HCEC 1CT (cell line): ENCODE measurements at places on chromosomes 7 and 10.

DNA sequence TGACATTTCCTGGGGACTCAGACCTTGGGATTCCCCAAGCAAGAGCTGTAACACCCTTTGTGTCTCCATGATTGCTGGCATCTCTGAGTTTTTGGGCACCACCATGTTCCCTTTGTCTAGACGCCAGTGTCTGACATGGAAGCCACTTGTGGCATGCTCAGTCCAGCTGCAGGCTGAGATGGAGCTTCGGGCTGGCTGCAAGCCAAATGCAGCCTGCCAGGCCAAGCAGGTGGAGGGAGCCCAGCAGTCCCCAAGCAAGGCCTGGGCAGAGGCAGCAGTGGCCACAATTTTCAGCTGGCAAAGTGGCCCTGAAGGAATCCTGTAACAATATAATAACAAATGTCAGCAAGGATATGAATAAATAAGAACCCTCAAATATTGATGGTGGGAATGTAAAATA is 86.2 kb upstream of the ABCB5 start:
- DNase-seq = no peak

GRCh38 chr7:133805426-133805825 is 321.7 kb upstream of the LRGUK start:
- DNase-seq = no peak

- DNase-seq = no peak
Measured at GRCh38 chr7:73623798-73624668, at the start of gene MLXIPL. Gene MLXIPL, minus strand, starts transcription at chr7:73624522. Its CDS starts 30 bp downstream, at chr7:73624492.

DNA sequence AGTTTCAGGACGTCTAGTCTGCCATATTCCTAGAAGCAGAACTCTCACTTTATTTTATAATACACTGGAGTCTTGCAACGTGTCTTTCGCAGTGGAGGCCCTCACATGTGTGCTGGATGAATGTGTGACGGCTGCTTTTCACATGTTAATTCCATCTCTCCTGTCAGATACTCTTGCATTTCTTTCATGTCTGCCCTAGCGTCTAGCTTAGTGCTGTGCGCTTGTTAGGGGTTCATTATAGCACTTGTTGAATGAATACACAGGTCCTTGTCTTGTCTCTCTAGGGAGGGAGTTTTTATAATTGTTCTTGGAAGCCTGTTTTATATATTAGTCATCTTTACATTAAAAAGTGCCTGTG is 94.4 kb downstream of the MAP3K8 start:
- DNase-seq = no peak

GRCh38 chr7:5282543-5283316 is at the start of gene SLC29A4:
Gene SLC29A4, plus strand, starts transcription at chr7:5282943. Its CDS starts 4,874 bp downstream, at chr7:5287817.
- no peak for DNase-seq

GRCh38 chr10:132387764-132388210 is 9.2 kb upstream of the PWWP2B start:
- DNase-seq = no peak

DNA sequence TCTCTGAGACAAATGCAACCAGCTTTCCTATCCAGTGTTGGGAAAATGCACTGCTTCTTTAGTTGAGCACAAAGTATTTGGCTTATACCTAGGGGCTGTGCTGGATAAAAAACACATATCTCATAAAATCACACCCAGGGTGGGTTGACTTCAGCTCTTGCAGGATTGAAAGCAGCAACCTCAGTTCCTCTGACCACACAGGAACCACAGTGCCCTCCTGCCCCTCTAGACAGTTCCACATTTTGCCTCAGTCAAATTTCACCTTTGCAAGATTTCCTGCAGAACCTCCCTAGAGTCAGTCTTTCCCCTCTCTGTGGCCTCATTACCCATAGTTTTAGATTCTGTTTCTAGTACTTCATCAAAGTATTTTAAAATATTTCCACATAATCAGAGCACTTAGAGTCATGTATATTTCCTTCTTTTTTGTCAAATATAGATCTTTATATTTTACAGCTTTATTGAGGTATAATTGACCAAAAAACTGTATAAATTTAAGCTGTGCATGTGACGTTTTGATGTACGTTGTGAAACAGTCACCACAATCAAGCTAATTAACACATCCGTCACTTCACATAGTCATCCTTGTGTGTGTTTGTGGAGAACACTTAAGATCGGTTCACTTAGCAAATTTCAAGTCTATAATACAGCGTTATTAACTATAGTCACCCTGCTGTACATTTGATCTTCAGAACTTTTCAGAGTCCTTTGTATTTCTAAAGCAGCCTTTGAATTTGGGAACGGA is 37.0 kb upstream of the EGR2 start:
- DNase-seq = no peak

GRCh38 chr7:82539969-82540368 is 96.4 kb upstream of the CACNA2D1 start:
- DNase-seq = no peak

DNA sequence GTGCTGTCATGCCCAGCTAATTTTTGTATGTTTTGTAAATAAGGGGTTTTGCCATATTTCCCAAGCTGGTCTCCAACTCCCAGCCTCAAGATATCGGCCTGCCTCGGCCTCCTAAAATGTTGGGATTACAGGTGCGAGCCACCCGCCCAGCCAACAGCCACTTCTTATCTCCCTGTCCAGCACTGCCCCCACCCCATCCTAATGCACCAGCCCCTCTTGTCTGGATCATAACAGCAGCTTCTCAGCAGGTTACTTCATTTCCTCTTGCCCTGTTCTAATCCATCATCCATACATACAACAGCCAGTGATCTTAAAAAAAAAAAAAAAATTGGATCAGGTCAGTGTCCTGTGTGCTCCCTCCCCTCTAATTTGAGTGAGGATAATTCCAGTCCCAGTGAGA is 12.8 kb upstream of the FRAT2 start:
- no peak for DNase-seq

DNA sequence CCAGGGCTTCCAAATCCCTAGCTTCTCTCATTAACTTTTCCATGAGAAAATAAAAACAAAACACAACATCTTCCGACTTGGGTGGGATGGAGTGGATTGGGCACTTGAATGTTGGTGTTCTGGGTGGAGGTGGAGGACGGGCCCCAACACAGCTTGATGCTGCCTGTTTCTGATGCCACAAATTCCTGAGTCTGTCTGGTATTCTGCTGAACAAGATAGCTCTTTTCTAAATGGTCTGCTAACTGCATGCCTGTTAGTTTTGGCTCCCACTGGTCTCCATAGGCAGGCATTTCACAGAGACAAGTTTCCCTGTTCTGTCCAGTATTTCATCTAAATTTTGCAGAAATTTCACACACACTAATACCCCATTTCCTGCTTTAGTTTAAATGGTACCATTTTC is 160.9 kb upstream of the FZD8 start:
- DNase-seq = no peak

DNA sequence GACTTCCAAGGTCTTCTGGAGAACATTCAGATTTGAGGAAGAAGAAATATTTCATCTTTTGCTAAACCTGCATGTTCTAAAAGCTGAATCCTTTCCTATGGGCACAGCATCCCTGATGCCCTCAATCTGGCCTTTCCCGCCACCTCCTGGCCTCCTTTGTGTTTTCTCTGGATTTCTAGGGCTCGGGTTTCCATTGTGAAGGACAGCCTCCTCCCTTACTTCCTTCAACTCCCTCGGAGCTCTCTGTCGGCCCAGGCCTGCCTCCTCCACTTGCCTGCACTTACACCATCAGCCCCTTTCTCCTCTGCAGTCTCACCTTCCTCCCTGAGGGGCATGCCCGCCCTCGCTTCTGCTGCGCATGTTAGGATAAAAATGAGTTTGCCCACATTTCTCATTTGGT is 75.4 kb downstream of the WIPF3 start:
- DNase-seq = no peak

- DNase-seq = no peak
Measured at GRCh38 chr7:77458786-77459185, 42.6 kb upstream of the GSAP start.

- no peak for DNase-seq
Measured at GRCh38 chr7:32516551-32517100, 21.3 kb downstream of the AVL9 start.
